ENCODE measurements at places on chromosomes 4 and X.

GRCh38 chr4:122619611-122620010, 1.3 kb downstream of the IL21 start:
- no peak for DNase-seq

GRCh38 chr4:55906989-55907388, 41.8 kb upstream of the CEP135 start:
- peak; percentile 15 for DNase-seq

DNA sequence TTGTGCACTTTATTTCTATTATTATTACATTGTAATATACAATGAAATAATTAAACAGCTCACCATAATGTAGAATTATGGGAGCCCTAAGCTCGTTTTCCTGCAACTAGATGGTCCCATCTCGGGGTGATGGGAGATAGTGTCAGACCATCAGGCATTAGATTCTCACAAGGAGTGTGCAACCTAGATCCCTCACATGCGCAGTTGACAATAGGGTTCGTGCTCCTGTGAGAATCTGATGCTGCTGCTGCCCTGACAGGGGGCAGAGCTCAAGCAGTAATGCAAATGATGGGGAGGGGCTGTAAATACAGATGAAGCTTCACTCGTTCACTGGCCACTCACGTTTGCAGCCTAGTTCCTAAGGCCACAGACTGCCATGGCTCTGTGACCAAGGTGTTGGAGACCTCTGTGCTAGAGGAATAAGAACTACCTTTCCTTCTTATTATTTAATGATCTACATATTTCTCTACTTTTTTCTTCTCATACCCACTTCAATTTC, 492.9 kb upstream of the INTU start:
- no peak for DNase-seq

DNA sequence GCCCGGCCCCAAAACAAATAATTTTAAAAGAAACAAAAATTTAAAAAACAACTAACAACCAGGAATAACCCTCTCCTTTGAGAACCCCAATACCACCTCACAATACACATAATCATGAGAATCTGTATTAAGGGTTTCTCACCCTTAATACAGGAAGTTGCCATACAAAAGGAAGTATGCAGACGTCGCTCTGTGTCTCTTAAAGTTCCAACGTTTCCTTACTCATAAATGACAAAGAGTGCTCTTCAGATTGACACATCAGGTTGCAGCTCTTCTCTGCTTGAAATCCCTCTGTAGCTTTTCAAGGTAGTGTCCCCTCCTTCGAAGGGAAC, 73.9 kb upstream of the IRF2 start:
- no peak for DNase-seq

- DNase-seq = no peak
Measured at GRCh38 chr4:59091146-59092142, 1981.3 kb upstream of the IGFBP7 start.

DNA sequence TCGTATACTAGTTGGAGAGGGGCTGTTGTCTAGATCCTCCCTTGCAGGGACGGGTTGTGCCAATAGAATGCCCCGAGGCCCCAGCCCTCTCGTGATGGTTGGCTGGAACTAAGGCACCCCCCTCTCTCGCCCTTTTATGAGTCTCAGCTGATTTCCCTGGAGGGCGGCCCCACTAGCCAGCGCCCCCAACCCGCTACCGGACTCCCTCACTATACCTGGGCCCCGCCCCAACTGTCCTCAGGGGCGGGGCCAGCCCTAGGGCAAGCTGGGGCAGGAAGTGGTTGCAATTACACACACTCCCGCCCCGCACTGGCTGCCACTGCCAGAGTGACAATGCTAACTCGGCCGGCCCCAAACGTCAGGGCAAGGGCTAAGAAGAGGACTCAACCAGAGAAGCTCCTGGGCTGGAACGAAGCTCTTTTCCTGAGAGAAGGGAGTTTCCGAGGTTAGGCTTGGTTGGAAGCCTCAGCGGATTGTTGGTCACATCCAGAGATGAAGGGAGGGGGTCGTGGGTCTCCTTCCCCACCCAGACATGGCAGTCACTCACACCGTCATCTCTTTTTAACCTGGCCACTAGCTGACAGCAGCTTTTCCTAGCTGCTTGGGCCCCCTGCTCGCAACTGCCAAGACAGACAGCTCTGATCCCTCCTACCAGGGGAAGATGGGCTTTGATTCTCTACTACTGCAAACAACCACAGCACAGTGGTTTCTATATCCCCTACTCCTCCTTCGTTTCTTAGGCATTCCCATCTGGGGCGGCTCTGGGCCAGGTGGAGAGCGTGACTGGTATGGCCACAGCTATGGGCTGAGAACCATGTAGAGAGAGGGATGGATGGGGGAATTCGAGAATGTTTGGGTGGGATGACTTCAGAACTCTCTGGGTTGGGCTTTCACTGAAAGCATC, 21.0 kb upstream of the BCORL1 start:
- DNase-seq = peak; percentile 76

DNA sequence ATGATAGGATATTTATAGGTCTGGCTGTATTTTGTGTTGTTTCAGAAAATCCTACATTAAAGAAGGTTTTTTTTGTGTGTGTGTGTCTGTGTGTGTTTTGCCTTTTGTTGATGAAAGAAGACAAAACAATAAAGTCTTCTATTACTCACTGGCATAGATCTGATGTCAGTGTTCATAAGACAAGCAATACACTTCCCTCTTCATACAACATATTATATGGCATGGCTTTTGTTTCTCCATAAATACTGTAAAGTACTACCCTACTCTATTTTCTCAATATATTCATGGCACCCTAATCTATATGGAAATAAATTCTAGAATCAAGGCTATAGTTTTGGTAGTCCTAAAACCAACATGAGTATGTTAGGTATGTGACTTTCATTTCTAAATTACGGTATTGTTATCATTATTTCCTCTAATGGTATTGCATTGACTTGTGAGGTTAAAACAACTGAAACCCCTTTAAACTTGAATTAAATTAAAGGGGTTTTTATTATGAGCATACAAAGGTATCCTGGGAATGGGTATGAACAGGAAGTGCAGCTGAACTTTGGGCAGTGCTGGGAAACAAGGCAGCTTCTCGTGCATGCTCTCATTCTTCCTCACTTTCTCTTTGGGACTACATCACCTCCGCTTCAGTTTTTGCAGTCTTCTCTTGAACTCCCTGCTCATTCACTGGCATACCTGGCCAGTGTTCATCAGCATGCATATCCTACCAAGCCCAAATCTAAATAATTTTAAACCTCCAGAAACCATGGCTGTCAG, 70.5 kb upstream of the PRSS48 start:
- DNase-seq = no peak

DNA sequence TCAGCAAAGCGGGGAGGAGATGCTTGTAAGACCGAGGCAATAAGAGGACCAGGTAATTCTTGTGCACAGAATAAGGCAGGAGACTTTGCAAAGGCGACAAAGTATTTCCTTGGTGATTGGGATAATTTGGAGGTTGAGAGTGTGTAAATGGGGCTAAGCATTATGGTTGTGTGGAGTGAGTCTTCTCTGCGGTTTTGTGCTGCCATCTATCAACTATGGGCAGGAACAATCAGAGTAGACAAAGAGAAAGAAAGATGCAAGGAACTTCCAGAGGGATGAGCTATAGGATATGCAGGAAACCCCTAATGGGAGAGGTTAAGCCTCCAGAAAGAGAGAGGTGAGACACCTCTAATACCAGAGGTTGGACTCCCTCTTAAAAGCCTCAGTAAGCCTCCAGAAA, 339.8 kb downstream of the PAPSS1 start:
- no peak for DNase-seq
